Activated CD4-positive, CD25-positive, alpha-beta regulatory T cell (primary cell): ENCODE measurements at places on chromosomes 4 and X.

DNA sequence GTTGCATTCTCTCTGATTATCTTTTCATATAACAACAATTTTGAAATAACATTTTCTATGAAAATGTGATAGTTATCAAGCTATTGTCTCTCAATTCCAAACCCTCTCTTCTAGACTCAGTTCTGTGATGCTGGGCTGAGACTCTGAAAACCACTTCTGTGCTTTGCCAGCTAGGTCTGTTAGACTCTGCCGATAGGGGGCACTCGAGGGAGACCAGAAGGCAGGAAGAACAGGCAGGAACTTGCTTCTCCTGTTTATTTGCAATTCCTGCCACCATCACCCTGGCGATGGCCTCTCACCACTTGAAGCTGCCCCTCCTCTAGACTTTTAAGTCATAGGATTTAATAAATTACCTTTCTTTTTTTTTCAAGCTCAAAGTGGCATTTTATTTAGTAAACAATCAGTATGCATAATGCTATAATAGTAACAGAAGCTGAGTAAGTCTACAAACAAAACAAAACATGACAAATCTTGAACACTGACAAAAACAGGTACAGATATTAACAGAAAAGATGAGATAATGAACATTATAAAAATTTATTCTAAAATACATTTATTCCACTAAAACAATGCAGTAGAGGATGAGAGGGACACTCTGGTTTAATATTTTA is 49.7 kb downstream of the RASL11B start:
- DNase-seq: peak; percentile 14

DNA sequence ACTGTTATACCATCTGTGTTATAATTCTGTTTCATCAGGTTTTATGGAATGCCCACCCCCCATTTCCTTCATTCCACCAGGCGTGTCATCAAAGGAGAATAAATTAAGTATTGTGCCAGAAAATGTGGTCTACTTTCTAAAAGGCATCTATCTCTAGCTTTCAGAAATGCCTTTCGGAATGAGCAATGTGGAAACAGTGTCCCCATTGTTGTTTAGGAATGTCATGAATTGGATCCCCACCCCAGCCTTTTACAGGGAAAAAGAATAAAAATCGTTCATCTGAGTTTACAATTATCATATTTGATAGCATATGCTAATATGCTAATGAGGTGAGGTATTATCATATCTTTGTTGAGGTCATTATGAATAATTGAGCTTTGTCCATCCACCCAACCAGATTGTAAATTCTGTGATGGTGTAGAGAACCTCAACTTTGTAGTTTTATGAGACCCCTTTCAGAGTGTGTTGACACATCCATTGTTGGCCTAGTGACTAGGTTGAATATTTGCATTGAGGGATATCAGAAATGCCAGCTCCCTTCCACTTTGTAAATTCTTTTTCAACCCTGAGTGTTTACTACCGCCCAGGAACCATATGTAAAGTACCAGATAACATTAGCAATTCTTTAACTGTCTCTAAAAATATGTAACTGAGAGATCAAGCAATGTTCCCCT is 56.2 kb upstream of the CCDC160 start:
- DNase-seq: no peak

DNA sequence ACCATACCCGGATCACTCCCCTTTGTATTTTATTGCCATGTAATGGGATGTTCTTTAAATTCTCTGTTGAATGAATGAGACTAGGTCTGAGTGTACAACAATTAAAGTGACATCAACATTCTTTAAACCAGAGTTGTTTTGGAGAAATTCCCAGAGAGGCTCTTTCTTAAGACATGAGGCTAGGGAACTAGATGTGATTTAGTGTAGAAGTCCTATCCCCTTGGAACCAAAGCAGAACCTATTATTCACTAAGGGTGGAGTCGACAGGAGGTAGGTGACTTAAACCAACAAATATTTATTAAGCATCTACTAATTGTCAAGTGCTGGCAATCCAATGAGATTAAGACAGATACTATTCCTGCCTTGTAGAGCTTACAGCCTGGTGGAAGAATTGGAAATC is 1.7 kb downstream of the EIF1AX start:
- DNase-seq: no peak

DNA sequence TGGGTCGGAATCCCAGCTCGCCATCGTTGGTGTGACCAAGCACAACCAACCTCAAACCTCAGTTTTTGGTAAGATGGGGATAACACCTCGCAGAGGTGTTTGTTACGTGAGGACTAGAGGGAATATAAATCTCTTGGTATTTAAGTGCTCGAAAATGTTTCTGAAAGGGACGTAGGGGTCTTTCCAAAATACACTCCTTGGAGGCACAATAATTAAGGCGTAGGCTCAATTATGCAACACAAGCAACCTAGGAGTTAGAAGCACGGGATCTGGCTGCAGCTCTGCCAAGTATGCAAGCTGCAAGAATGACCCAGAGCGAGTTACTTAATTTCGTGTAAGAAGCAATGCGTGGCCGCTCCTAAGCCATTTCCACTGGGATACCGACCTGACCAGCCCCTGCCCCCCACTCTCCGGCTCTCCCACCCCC is 552 bp downstream of the ADH5 start:
- no peak for DNase-seq

DNA sequence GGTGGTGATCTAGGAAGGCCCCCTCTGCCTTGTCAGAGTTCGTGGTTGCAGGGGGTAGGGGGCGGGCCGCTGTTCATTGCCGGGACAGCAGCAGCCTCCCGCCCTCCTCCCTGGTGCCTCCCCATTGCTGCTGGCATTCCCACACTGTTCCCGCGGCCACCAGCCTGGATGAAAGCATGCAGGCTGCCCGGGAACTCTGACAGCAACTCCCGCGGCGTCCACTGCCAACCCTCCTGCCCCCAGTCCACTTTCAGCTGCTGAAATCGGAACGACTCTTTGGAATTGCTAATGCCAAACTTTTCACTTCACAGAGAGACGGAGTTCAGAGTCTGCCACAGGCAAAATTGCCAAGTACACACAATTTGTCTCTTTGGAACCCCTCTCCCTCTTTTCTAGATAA is 121.9 kb downstream of the BEND2 start:
- DNase-seq: no peak
